GM23248 (cell line): ENCODE measurements at places on chromosomes 16 and 17. TPM values are rescaled to one million over a fixed set of nuclear protein-coding genes. Genes with fewer than 3 reads are reported as not detected.
A peak's percentile ranks its signal among the peaks of the same experiment; 100 is the strongest.

GRCh38 chr16:85327731-85328675 lies 215.7 kb upstream of the CIBAR2 start:
- H3K4me1 ChIP-seq = peaks cover 16% of the 10 kb centered on the region
- no peaks in the 10 kb centered on the region for H3K27me3 ChIP-seq
- no peak for DNase-seq
- H3K36me3 ChIP-seq = no peaks in the 10 kb centered on the region
- no peak overlapping the region for H3K4me3 ChIP-seq
- H3K27ac ChIP-seq = no peak overlapping the region

- no peak for DNase-seq
- H3K36me3 ChIP-seq = peaks cover 24% of the 10 kb centered on the region; the same call in 1 of the 2 replicates
- no peak overlapping the region for H3K27ac ChIP-seq
- H3K27me3 ChIP-seq = no peaks in the 10 kb centered on the region
- 0 out of 2 replicates have a peak, but pooled peaks cover 2% of the 10 kb centered on the region for H3K4me1 ChIP-seq
Observed at GRCh38 chr17:4549781-4550533, 5.2 kb downstream of the MYBBP1A start.

DNA sequence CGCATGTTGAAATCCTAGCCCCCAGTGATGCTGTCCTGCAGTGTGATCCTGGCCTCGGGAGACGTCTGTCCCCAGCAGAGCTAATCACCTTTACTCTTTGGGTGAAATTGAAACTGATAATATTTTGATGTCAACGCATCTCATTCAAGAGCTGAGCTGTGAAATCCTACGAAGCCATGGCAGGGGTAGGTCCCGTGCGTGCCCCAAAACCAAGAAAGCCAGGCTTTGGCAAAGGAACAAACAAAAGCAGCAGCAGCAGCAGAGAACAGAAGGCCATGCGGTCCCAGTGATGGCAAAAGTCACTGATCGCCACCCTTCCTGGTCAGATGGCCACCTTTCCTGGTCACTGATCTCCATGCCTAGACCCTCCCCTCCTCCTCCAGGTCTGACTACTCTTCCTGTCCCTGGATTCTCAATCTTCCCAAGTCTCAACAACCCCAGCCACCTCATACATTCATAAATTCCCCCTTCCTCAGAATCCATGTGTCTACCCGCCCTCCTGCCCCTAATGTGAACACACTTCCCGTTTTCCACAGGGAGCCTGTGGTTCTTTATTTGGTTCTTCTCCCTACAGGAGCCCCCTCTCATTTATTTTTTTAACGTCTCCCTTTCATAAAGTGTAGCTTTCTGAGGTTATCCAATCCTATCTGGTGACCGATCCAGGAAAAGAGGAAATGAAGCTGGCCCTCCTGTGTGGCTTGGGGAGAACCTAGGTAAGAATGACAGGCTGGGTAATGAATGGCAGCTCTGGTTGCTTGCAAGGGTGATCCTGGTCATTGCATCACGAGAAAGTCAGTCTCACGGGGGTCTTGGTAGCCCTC lies 50.3 kb downstream of the CPPED1 start:
- no peaks in the 10 kb centered on the region for H3K36me3 ChIP-seq
- no peak overlapping the region for H3K4me3 ChIP-seq
- H3K4me1 ChIP-seq = no peaks in the 10 kb centered on the region

- H3K27ac ChIP-seq = 0 out of 2 replicates have a peak within 1 kb of the TSS, but pooled peaks have one; percentile 14
- peaks cover 6% of the 10 kb centered on the region; the same call in 1 of the 2 replicates for H3K4me1 ChIP-seq
- H3K27me3 ChIP-seq = no peaks in the 10 kb centered on the region
- peaks cover 4% of the 10 kb centered on the region; the same call in 1 of the 2 replicates for H3K36me3 ChIP-seq
Observed at GRCh38 chr16:67884684-67885083, at the start of gene NRN1L. Gene NRN1L, plus strand, starts transcription at chr16:67884885. Its CDS starts 19 bp downstream, at chr16:67884904.

- H3K27me3 ChIP-seq = no peaks in the 10 kb centered on the region
- DNase-seq = peak; percentile 2
- H3K4me1 ChIP-seq = no peaks in the 10 kb centered on the region
- no peak overlapping the region for H3K4me3 ChIP-seq
- H3K27ac ChIP-seq = no peak overlapping the region
- H3K36me3 ChIP-seq = no peaks in the 10 kb centered on the region
Observed at GRCh38 chr16:24075931-24076716, 180.0 kb upstream of the CACNG3 start.

DNA sequence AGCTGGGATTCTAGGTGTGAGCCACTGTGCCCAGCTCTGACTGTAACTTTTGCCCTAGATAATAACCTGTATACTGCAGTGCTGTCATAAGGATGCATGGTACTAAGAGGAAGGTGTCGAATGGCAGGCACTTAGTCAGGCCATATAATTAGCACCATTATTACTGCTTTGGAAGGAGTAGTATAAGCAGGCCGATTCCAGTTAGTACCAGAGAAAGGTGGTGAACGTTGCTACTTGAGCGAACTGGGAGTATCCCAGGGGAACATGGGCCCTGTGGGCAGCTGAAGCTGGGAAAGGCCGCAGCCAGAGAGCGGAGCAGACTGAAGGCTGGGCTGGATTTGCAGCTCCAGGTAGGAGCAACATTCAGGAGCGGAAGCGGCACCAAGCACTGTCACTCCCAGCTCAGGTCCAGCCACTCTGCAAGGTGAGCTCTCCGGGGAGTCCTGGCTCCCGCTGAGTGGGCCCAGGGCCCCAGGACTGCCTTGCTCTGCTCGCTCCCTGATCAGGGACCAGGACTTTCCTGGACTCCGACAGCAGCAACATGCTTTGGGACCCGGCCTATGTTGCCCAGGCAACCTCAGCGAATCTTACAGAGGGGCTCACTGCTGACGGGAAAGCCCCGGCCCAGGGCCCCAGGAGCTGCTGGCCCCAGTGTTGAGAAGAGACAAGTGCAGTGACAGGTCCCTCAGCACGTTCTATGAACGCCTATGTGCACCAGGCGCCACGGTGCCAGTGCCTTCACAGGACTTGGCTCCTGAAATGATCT lies 28.6 kb downstream of the C16orf74 start:
- no peaks in the 10 kb centered on the region for H3K36me3 ChIP-seq
- H3K4me1 ChIP-seq = no peaks in the 10 kb centered on the region
- no peak for DNase-seq
- H3K4me3 ChIP-seq = no peak overlapping the region
- H3K27ac ChIP-seq = no peak overlapping the region

DNA sequence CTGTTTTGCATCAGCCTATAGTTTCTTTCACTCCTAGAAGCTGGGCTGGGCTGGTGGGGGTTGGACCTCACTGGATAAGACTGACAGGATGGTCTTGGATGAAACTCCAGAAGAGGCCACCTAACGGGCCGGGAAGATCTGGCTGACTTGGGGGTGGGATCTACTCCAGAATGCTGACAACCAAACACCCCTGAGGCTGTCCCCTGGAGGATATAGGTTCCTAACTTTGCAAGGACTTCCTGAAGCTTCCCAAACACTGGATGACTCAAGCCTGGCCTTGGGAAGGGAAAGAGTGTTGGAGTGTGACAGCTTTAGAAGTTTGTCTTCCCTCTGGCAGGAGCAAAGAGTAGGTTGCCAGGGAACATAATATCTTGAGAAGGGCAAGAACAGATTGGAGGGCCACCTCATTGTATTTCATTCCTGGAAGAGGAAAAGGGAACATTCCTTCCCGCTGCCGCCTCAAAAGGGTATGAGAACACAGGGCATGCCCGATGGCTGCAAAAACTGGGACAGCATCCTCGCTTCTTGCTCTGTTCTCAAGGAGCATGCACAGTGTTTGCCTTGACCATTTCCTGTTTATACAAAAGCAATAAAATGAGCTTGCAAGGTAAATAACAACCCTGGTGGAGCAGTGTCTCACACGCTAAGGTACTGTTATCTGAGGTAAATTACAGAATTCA lies 6.8 kb upstream of the CYB5B start:
- 0 out of 2 replicates have a peak overlapping the region, but pooled peaks have one; percentile 19 for H3K4me3 ChIP-seq
- H3K4me1 ChIP-seq = peaks cover 13% of the 10 kb centered on the region
- H3K27me3 ChIP-seq = no peaks in the 10 kb centered on the region
- H3K36me3 ChIP-seq = no peaks in the 10 kb centered on the region
- H3K27ac ChIP-seq = peak overlapping the region; percentile 51
- DNase-seq = peak; percentile 65

DNA sequence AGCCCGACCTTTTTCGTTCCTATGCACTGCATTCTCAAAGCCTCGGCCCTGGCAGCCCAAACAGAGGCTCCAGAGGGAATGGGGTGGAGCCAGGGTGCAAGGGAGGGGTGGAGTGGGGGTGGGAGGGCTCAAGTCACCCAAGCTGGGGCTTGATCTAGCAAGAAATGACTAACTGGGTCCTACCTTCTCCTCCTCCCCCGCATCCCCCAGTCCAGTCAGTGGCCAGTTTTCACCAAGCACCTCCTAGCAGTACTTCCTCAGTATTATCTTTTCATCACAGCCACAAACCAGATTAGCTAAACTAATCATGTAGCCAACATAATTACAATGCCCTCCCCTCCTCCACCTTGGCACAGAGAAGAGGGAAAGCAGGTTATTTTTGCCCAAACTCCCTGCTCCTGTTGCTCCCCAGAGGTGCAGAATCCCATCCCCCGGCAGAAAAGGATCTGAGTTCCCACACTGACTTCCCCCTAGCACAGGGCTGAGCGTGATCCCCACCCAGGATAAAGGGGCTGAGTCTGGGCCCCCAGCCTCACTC lies 2.2 kb downstream of the JUP start:
- no peaks in the 10 kb centered on the region for H3K4me1 ChIP-seq
- no peak overlapping the region for H3K4me3 ChIP-seq
- no peak overlapping the region for H3K27ac ChIP-seq
- H3K27me3 ChIP-seq = no peaks in the 10 kb centered on the region

GRCh38 chr16:81505011-81505661 lies 60.5 kb downstream of the CMIP start:
- no peaks in the 10 kb centered on the region for H3K27me3 ChIP-seq
- no peaks in the 10 kb centered on the region for H3K36me3 ChIP-seq
- H3K4me1 ChIP-seq = no peaks in the 10 kb centered on the region
- no peak for DNase-seq
- H3K27ac ChIP-seq = no peak overlapping the region
- H3K4me3 ChIP-seq = no peak overlapping the region

GRCh38 chr17:47316311-47316710 lies 7.4 kb upstream of the EFCAB13 start:
- H3K27me3 ChIP-seq = no peaks in the 10 kb centered on the region
- H3K36me3 ChIP-seq = no peaks in the 10 kb centered on the region
- H3K4me3 ChIP-seq = peak overlapping the region; percentile 29
- peak; percentile 84 for DNase-seq
- H3K27ac ChIP-seq = peak overlapping the region; percentile 71

GRCh38 chr16:51431517-51432241 lies 280.6 kb upstream of the SALL1 start:
- peak overlapping the region; percentile 47 for H3K27ac ChIP-seq
- H3K4me1 ChIP-seq = peaks cover 19% of the 10 kb centered on the region
- H3K27me3 ChIP-seq = no peaks in the 10 kb centered on the region
- H3K4me3 ChIP-seq = peak overlapping the region; percentile 42

GRCh38 chr17:1340371-1340770 lies 59.7 kb downstream of the YWHAE start:
- H3K27ac ChIP-seq = no peak overlapping the region
- no peaks in the 10 kb centered on the region for H3K4me1 ChIP-seq
- no peaks in the 10 kb centered on the region for H3K27me3 ChIP-seq
- H3K4me3 ChIP-seq = no peak overlapping the region
- peaks cover 22% of the 10 kb centered on the region for H3K36me3 ChIP-seq

DNA sequence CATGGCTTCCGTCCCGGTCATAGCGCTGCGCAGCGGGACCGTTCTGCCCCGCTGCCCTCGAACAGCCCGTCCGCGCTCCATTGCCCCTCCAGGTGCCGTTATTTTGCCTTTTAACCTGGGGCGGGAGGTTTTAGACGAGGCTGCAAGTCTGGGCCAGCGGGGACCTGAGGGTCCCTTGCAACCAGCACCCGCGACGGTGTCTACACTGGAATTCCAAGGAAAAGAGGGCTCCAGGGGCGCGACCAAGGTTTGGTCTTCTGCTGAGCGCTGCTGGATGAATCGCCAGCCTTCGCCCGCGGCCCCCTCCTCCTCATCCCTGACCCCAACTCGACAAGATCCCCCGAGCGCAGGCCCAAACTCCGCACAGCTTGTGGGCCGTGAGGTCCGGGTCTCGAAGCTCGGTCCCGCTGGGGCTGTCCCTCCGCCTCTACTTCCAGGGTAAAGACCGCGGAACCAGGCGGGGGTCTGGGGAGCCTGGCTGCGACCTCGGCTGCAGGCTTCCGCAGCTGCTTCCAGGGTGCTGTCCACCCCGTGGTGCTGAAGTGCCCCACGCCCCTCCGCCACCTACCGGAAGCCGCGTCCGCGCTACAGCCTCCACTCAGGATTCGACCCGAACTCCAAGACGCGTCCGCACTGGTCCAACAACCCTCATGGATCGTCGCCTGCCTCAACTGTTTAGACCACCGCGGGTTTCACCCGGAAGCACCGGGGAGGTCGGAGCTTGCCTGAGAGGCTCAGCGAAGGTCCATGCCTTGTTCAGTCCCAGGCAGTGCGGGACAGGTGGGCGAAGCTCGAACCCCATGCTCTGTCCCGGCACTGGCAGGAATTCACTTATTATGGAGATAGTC lies 10.1 kb upstream of the CA4 start:
- no peaks in the 10 kb centered on the region for H3K36me3 ChIP-seq
- no peak overlapping the region for H3K4me3 ChIP-seq
- no peak overlapping the region for H3K27ac ChIP-seq
- peaks cover 27% of the 10 kb centered on the region for H3K27me3 ChIP-seq

DNA sequence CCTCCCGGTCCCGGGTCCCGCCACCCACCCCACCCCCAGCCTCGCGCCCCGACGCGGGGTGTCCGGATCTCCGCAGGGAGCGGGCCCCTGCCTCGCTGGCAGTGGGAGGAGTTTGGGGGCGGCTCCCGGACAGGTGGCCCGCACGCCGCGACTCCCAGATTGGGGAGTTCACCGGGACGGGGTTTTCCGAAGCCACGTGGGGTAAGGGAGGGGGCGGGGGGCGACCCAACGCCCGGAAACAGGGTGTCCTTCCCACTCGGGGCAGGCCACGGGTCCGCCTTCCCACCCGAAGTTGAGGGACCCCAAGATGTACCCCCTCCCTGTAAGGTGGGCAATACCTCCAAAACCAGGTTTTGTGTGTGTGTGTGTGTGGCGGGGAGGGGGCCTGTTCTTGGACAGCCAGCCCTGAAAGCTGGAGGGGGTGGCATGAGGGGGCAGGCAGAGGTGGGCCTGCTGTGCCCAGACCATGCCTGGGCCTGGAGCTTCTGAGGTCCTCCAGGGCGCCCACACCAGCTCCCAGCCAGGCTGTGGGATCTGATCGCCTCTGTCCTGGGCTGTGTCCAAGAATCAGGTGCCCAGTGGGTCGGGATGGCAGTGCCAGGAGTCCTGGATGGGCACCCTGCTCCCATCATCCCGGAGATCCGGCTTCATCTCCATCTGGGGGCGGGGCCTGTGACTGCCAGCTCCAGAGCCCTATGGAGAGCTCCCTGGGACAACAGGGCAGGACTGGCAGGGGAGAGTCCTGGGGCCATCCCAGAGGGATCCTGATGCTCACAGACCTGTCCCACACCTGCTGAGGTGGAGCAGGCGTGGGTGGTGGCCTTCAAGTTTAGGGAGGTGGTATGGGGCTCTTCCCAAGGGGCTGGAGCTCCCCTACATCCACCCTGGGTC lies 767 bp downstream of the SYNGR2 start:
- peak; percentile 66 for DNase-seq
- H3K27ac ChIP-seq = no peak overlapping the region
- H3K27me3 ChIP-seq = no peaks in the 10 kb centered on the region

GRCh38 chr16:62363501-62363900 lies 327.3 kb upstream of the CDH8 start:
- no peaks in the 10 kb centered on the region for H3K4me1 ChIP-seq
- H3K4me3 ChIP-seq = no peak overlapping the region
- H3K27me3 ChIP-seq = no peaks in the 10 kb centered on the region
- no peaks in the 10 kb centered on the region for H3K36me3 ChIP-seq
- DNase-seq = no peak
- no peak overlapping the region for H3K27ac ChIP-seq

The CASKIN1 gene
- total RNA-seq = under 0.01 TPM in 1 of 2 replicates, not detected in the other

The ACSM2A gene
- not detected in 2 replicates for total RNA-seq

The SLC5A2 gene
- total RNA-seq = not detected in 2 replicates

The TNFRSF17 gene
- not detected in 2 replicates for total RNA-seq

The LYZL6 gene
- not detected in 2 replicates for total RNA-seq

The KRT33A gene
- not detected in 2 replicates for total RNA-seq

The PRR11 gene
- 5.9 and 6.4 TPM in 2 replicates for total RNA-seq

The HS3ST3A1 gene
- 85.1 and 99.3 TPM in 2 replicates for total RNA-seq
